SK-N-DZ (cell line): ENCODE measurements at places on chromosomes 7 and 10.
A peak's percentile ranks its signal among the peaks of the same experiment; 100 is the strongest.

DNA sequence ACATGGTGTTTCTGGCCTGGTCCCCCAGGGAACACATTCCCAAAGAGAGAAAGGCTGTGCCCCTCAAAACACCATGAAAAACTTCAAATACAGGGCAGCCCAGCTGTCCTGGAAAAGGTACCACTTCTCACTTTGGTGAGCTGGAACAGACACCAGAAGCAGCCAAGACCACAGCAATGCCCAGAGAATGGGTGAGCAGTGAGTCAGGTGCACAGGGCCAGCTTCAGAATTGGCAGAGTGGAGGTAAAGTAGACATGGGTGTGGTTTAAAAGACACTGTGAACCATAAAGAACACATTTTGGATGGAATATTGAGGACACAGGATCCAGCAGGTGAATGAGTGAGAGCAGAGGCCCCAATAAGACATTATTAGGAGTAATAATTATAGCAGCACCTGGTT, 51.3 kb downstream of the FAM13C start:
- DNase-seq: no peak

GRCh38 chr7:154427533-154427932, 375.3 kb downstream of the DPP6 start:
- no peak for DNase-seq

DNA sequence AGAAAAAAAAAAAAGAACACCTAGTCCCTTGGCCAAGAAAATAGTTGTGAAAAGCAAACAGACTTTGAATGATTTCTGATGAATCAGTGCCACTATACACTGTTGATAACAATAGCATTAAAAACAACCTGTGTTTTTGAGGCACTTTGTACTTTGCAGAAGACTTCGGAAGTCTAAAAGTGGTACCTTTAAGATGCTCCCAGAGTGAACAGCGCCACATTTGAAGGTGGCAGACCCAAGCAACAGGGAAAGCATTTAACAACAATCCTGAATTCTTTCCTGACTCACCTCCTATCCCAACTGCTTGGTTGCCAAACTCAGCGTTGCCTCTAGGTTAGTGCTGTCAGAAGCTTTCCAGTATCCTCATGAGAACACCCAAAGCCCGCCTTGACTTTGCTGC, 102.5 kb upstream of the CCDC6 start:
- no peak for DNase-seq

GRCh38 chr10:74025380-74025978, 27.6 kb downstream of the VCL start:
- DNase-seq: no peak

GRCh38 chr10:88911116-88911515, 31.1 kb downstream of the STAMBPL1 start:
- DNase-seq: no peak

DNA sequence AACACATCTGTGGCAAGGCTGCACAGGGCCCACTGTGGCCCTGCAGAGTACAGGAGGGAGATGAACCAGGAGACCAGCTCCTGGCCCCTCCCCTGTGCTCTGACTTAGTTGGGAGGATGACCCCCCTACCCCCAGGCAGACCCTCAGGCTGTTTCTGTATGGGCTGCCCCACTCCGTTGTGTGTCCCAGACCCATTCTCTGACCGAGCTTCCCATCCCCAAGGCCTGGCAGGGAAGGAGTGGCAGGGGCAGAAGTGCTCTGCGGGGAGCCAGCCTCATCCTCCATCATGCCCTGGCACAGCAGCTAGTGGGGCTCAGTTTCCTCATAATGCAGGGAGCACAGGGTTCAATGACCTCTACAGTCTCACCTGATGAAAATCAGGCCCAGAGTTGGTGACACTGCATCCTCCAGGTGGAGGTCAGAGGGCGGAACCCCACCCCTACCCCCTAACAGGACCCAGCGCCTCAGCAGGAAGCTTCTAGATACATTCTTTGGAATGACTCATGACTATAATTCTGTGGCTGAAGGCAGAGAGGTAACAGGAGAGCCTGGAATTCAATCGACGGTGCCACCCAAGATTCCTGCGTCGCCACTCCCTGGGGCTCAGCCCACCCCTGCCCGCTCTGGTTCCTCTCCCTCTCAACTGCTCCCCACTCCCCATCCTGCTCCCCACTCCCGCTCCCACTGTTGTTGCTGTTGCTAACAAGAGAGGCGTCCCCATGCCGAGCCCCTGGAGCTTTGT, 18.2 kb downstream of the PODXL start:
- no peak for DNase-seq

DNA sequence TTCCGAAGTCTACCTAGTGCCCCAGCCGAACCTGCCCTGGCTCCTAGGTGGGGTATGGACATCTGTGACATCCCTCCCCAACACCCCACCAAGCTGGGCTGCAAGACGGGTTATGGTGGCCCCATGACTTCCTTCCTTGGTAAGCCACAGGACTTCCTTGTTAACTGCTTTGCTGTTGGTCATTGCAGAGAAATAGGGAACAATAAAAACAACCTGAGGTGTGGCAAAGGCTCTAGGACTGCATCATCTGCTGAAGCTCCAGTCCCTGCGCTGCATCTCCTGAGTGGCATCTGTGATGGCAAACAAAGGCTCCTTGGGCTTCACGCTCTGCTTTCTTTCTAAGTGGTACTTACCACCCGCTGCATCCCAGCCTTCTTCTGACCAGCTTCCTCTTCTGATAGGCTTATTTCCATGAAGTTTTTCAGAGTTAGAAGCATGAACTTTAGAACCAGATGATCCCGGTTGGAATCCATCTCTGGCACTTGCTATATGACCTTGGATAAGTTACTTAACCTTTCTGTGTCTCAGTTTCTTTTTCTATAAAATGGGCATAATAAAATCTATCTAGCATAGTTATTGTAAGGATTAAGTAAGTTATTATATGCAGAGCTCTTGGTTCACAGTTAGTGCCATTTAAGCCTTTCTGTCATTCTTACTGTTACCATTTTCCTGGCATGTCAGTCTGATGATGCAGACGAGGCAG, 216.8 kb downstream of the RPS24 start:
- no peak for DNase-seq

- no peak for DNase-seq
Measured at GRCh38 chr10:86936661-86937501, 20.5 kb downstream of the MMRN2 start.

DNA sequence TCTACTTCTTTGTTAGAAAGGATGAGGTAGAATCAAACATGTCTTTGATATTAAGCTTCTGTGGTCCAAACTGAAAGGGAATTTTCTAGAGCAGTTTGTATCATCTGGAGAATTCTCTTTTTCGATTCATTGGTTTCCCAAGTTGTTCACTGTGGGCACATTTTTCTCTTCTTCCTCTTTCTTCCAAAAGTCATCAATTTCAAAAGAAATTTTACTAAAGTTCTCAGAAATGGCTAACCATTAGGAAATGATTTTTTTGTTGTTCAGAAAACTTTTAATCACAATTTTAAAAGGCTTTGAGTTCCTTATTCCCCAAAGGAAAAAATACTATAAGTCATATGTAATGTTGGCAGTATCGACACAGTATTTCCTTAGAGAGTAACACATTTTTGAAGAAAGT, 28.3 kb upstream of the CCDC6 start:
- DNase-seq: no peak

DNA sequence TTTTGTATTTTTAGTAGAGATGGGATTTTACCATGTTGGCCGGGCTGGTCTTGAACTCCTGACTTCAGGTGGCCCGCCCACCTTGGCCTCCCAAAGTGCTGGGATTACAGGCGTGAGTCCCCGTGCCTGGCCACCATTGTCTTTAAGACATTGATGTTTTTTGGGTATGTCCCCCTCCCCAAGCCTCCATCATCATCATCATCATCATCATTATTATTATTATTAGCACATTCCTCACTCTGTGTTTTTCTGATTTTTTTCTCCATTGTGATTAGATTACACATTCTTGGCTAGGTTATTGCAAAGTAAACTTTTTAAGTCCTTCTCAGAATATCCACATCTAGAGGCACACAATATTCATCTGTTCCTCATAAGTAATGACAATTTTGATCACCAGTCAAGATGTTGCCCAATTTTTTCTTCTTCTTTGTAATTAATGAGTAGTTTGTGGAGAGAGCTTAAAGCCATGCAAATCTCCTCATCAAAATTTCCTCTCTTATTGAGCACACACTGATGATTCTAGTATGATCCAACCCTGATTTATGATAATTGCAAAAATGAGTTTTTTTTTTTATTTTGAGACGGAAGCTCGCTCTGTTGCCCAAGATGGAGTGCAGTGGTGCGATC, 47.5 kb downstream of the EPC1 start:
- no peak for DNase-seq

DNA sequence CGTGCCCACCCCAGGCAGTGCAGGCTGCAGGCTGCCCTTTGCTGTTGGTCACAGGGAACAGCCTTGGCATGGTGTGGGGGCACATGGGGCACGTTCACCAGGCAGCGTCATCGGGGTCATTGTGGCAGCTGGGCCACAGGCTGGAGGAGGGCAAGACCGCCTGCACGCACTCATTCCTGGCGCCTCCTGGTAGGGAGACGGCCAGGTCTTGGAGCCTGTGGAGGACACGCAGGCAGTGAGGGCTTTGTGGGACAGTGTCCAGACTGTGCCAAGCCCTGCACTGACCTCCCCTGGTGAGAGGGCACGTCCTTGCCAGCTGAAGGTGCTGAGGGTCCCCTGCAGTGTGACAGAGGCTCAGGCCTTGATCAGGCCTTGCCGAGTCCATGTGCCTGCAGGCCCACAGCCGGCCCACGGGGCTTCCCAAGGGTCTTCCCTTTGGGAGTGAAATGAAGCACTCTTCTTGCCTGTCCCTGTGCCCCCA, 76.4 kb downstream of the NKX6-2 start:
- DNase-seq: no peak

DNA sequence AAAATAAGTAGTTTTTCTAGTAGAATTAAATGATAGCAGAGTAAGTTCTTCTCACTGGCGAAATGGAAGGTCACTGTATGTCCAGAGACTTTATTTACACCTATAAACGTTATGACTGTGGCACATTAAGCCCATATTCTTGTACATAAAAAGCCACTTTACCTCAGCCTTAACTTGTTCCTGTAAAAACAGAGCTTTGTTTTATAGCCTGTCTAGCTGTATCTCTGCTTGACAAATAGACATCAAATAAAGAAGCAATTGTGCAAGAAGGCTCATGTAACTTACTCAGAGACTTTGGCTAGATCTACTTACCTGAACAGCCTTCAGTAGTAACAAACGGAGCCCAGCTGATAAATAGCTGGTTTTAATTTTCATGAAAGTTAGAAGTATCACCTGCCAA, 324.1 kb upstream of the BMPER start:
- DNase-seq: no peak

GRCh38 chr7:106600569-106601373, 60.2 kb downstream of the CCDC71L start:
- DNase-seq: no peak

GRCh38 chr7:1404898-1405548, 54.2 kb downstream of the MICALL2 start:
- no peak for DNase-seq

DNA sequence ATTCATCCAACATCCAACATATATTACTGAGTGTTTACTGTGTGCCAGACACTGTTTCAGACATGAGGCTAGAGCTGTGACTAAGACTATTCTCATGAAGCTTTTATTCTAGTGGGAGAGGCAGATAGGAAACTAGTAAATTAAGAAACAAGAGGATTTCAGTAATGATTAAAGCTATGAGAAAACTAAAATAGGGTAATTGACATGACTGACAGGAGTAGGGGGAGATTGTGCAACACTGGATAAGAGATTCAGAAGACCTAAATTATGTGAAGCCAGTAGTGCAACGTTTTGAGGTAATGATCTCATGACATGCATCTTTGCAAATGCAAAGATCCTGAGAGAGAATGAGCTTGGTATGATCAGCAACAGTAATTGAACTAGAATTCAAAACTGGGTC, 48.6 kb upstream of the MKLN1 start:
- no peak for DNase-seq

- DNase-seq: peak; percentile 45
Measured at GRCh38 chr10:80443531-80443974, 10.6 kb upstream of the TSPAN14 start.

DNA sequence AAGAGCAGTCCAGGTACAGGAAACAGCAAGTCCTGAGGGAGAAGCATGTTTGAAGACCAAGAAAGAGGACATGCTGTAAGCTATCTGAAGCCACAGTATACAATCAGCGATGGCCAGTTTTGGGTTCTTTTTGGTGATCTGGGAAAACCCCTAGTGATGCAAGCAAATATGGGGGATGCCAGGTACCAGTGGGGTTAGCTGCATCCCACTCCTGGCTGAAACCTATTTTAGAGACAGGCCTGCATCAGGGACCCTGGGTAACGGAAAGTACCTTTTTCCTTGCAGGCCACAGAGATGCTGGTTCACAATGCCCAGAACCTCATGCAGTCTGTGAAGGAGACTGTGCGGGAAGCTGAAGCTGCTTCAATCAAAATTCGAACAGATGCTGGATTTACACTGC, 32.9 kb downstream of the AP3M1 start:
- DNase-seq: no peak

DNA sequence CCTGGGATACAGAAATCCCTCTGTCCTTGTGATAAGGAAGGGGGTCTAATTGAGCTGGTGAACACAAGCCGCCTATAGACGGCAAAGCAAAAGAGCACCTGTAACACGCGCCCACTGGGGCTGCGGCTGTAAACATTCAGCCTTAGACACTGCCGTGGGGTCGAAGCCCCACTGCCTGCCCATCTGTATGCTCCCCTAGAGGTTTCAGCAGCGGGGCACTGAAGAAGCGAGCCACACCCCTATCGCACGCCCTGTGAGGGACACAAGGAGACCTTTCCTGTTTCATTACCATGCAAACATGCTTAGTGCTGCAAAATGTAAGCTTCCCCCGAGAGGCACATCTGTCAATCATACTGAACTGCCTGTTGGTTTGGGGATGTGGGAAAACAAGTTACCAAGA, 82.1 kb downstream of the NRP1 start:
- DNase-seq: no peak

- DNase-seq: no peak
Measured at GRCh38 chr7:75739796-75740672, 1.3 kb upstream of the HIP1 start.

- no peak for DNase-seq
Measured at GRCh38 chr10:104259999-104260774, 5.5 kb downstream of the GSTO1 start.

DNA sequence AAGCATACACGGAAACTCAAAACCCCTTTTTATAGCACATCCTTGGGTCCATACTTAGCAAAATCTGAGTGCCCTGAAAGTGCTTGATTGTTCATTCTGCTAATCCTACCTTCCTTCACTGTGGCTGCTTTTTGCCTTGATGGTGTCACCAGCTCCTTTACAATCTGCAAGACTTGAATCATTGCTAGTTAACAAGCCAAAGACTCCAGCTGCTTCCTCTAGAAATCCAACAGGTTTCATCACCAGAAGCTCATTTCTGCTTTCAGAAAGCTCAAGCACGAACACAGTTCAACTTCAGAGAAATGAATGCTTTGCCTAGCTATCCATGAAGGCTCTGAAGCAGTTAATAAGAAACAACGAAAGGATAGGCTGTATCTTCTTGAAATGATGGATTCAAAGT, 38.0 kb downstream of the USP6NL start:
- no peak for DNase-seq

- no peak for DNase-seq
Measured at GRCh38 chr7:134444198-134444960, 14.5 kb downstream of the AKR1B1 start.

- DNase-seq: peak; percentile 46
Measured at GRCh38 chr7:25216837-25217236, 11.4 kb downstream of the NPVF start.
